ENCODE measurements at places on chromosomes 16 and 17.

DNA sequence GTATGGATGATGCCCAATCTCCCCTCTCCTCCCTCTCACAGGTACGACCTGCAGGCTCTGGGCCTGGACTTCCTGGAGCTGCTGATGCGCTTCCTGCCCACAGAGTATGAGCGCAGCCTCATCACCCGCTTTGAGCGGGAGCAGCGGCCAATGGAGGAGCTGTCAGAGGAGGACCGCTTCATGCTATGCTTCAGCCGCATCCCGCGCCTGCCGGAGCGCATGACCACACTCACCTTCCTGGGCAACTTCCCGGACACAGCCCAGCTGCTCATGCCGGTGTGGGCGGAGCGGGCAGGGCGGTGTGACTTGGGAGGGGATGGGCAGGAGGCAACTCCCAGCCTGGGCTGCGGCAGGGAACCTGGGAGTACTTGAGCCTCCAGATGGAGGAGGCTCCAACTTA, 18.1 kb downstream of the SPATA32 start:
- no peak for DNase-seq

- no peak for DNase-seq
Observed at GRCh38 chr16:71526111-71526631, at the start of gene CHST4. Gene CHST4, plus strand, starts transcription at chr16:71526426. Its CDS starts 10,252 bp downstream, at chr16:71536678.

DNA sequence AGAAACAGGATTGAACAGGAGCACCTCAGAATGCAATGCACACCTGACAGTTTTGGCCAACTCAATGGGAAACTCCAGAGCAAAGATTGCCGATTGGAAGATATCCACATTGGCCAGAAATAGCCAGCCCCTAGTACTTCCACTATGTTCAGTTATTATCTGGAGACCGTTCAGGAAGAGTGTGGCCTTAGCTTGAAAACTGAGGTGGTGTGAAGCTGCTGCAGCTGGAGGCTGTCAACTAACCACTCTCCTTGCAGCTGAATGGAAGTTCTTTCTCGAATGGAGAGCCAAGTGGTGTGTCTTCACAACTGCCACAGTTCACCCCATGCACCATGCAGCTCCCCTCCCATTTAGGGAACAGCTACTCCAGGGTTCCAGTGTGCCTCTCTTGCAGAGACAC, 61.9 kb upstream of the DHX40 start:
- no peak for DNase-seq

- DNase-seq, result no peak
Observed at GRCh38 chr17:21191698-21192097, 22.3 kb downstream of the TMEM11 start.

DNA sequence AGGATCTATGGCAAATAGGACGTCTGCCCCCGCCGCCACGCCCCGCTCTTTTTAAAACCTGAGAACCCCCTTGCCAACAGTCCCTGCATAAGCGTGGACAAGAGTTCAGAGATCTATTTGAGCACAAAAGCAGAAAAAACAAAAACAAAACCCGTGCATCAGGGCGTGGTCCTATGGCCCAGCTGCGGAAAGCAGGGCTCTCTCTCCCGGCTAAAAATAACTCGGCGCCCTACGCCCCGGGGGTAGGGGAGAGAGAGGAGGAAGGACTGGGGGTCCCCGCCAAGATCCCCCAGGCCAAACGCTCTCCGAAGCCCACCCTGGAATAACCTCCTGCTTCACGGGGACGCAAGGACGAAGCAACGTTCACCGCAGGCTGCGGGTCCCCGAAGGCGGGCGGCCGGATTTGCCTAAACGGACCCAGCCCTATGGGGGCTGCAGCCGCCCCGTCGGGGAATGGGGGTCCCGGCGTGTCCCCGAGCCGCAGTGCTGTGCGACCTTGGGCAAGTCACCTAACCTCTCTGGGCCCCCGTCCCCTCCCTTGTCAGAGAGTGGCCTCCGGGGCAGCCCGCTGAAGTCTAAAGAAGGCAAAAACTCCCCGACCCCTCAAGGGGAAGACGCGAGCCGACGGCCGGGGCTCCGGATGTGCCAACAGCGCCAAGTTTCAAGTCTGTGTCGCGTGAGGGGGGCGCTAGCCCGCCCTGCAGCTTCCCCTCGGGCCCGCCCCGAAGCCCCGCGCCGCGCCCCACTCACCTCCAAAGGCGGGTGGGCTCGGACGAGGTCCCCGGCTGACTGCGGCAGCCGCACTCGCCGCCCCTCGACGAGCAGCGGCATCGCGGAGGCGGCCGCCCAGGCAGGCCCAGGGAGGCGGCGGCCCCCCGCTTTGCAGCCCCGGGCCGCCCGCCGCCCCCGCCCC, 477 bp downstream of the NTAN1 start:
- peak; percentile 38 for DNase-seq

- DNase-seq, result peak; percentile 13
Observed at GRCh38 chr17:35460354-35460851, 11.8 kb upstream of the SLFN13 start.

DNA sequence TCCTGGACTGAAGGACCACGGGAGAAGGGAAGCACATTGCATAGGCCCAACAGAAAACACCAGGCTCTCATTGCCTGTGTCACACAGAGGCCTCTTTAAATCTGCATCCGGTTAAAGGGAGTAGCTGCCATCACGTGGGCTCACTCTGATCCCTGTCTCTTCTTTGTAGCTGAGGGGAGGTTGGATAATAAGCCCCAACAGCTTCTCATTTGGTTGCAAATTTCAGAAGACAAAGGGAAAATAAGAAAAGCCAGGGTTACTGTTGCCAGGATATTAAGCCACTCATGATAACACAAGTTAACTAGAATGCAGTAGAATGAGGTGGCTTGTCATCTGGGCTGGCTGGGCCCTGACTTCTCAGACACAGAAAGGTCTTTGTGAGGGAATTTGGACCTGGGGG, 325.1 kb upstream of the ERCC4 start:
- DNase-seq, result no peak

GRCh38 chr16:4591191-4591590, 23.5 kb downstream of the UBALD1 start:
- DNase-seq, result no peak

DNA sequence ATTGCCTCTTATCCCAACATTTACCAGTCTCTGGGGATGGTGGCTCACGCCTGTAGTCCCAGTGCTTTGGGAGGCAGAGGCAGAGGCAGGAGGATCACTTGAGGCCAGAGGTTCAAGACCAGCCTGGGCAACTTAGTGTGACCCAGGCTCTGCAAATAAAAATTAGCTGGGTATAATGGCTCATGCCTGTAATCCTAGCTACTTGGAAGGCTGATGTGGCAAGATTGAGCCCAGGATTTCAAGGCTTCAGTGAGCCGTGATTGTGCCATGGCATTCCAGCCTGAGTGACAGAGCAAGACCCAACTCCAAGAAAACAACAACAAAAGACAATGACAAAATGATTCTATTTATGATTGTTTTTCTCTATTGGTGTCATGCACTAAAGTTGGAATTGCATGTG, 244.9 kb downstream of the RBFOX1 start:
- DNase-seq, result no peak

DNA sequence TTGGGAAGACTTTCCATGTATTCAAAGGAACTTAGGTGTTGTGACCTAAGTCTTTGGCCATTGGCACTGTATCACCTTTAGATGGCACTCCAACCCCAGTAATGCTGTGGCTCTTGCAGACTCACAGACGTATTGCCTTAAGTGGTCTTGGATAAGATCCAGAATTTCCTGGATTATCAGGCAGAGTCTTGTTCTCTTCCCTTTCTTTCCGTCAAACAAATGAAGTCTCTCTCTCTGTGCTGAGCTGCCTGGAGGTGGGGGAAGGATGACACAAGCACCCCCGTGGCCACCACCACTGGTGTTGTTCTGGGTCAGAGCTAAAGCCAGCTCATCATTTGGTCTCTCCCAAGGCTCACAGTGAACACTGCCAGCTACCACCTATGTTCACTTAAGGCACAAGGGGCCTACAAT, 789.9 kb upstream of the KIF2B start:
- DNase-seq, result no peak

GRCh38 chr17:14112407-14112806, 43.1 kb downstream of the COX10 start:
- DNase-seq, result no peak

DNA sequence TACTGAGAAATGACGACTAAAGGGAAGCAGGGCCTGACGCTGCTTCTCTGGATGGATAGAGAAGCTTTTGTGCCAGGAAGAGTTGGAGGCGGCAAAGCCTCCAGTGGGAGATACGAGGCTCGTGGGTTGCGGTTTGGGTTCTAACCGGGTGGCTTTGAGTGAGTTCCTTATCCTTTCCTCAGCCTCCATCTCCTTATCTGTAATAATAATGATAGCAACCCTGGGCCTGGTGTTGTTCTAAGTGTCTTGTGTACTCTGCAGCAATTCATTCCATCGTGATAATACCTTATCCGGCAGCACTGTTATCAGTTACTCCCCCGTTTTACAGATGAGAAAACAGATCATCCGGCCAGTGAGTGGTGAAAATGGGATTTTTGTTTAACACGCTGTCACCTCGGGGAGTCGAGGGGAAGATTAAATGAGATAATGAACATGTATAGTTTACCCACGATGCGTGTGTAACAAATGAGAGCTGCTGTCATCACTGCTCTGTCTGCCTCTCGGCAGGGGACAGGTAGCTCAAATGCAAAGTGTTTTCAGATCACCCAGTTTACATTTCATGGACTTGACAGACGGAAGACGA, 52.0 kb upstream of the LHX1 start:
- DNase-seq, result no peak

DNA sequence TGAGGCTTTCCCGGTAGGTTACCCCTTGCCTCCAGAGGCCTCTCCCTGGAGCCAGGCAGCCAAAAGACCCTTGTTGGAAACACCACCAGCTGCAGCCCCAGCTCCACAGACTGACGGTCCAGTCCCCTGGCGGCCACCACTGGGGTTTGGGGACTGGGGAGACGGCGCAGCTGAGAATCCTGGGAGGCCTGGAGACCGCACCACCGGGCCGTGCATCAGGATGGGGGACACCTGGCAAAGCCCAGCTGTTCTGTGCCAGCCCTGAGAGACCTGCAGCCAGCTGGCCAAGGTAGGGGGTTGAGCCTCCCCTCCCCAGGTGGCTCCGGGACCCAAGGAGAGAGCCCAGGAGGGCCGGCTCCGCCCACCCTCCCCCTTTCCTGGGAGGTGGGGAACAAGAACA, 8.3 kb upstream of the SLC38A10 start:
- no peak for DNase-seq

GRCh38 chr16:88298833-88299745, 83.7 kb upstream of the ZNF469 start:
- no peak for DNase-seq

- no peak for DNase-seq
Observed at GRCh38 chr16:74275031-74275636, 21.5 kb upstream of the PSMD7 start.

- DNase-seq, result no peak
Observed at GRCh38 chr17:39194089-39194984, 3.1 kb downstream of the CACNB1 start.

GRCh38 chr17:28139822-28140221, 97.3 kb downstream of the NLK start:
- DNase-seq, result no peak

GRCh38 chr16:56357241-56357764, 68.0 kb downstream of the AMFR start:
- no peak for DNase-seq

- no peak for DNase-seq
Observed at GRCh38 chr17:30101686-30102390, 14.8 kb upstream of the NSRP1 start.

GRCh38 chr17:40307740-40308239, 1.2 kb upstream of the RARA start:
- DNase-seq, result no peak

DNA sequence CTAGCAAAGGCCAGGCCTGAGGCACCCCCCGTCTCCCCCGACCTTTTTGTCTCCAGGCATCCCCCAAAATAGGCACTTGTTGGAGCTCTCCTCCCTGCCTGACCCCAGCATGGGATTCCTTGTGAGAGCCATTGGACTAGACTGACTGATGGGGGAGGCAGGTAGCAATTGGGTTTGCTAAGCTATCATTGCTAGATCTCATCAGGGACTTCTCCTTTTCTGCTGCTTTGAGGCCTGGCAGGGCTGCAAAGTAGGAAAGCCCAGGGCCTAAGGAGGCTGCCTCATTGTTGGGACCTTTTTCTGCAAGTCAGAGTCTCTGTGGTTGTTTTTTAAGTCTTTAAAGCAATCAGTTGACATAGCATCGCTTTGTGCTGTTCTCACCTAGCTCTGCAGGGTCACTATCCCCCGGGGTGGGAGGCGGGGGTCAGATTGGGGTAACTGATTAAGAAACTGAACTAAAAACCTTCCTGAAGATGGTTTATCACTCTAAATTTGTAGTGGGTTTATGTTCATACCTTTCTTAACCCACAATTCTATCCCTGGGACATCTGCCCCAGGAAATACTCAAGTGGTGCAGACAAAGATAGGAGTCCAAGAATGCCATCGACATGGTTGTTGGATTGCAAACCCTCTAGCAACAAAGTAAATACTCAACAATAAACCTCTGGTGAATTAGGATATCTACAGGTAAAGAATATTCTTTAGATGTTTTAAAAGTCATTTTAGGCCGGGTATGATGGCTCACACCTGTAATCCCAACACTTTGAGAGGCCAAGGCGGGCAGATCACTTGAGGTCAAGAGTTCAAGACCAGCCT, 28.0 kb downstream of the LLGL2 start:
- DNase-seq, result no peak

- DNase-seq, result no peak
Observed at GRCh38 chr16:24221219-24221618, 34.9 kb upstream of the CACNG3 start.

DNA sequence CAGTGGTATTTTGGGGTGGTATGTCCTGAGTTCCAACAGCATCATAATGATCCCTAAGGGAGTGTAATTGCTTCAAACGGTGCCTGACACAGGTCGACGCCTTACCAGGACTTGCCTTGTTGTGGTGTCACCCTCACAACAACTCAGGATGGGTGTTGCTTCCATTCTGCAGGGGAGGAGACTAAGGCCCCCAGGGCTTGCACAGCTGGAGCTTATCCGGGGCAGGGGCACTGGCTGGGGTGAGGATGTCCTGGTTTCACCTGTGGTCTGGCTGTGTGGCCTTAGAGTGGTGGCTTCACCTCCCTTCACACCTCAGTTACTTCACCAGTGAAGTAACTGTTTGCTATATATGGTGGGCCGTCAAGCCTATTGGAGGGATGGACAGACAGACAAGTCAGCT, 23.3 kb downstream of the LLGL2 start:
- DNase-seq, result no peak

DNA sequence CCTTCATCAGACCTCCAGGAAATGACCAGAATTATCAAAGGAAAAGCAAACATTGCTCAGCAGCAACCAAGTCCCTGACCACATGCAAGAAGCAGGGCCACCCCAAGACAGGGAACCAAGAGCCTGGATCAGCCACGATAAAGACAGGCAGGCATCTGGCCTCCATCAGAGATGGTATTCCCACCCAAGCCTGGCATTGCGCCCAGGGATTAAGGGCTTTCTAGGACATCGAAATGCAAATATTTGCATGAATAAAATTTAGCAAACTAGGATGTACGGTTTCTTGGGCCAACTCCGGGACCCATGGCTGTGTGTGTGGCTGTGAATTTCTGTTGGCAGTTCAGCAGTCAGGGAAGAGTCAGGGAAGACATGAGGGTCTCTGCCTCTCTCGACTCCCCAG, 241.4 kb upstream of the DYNLRB2 start:
- DNase-seq, result no peak

- DNase-seq, result no peak
Observed at GRCh38 chr16:74264811-74265210, 31.8 kb upstream of the PSMD7 start.

- DNase-seq, result no peak
Observed at GRCh38 chr16:31000671-31001382, 9.6 kb downstream of the STX1B start.

- DNase-seq, result no peak
Observed at GRCh38 chr16:16015849-16016248, 66.4 kb downstream of the ABCC1 start.

Data from activated CD4-positive, alpha-beta T cell treated with anti-CD3 and anti-CD28 coated beads for 24 hours (primary cell).